ENCODE measurements at places on chromosomes 6 and 20. TPM values are rescaled to one million over a fixed set of nuclear protein-coding genes. Genes with fewer than 3 reads are reported as not detected.

GRCh38 chr6:119280668-119281067, 68.9 kb downstream of the MAN1A1 start:
- no peak for DNase-seq

DNA sequence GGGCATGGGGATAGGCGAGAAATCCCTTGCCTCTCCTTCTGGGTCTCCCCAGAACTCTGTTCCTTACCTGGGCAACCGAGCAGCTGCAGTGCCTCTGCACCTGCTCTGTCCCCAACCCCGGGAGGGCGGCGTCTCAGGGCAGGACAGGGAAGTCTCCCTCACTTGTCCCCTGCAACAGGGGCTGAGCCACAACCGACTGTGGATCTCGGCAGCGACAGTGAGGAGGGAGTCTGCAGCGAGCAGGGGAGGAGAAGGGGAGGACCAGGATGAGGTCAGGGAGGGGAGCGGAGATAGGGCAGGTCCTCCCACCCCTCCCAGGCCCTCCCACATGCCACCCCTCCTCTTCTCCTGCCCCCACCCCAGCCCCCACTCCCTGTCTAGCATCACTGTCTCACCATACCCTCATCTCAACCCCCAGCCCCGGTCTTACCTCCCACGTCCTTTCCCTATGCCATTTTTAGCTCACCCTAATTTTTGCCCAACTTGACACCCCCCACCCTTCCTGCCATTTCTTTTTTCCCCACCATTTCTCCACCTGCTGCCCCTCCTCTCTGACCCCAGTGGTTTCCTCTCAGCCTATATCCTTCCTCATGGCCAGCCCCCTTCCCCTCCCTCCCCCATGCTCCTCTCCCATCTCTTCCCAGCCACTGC, at the start of gene TNXB:
TNXB (minus strand) TSS at position 225 of the 651 bp plus-strand sequence. CDS start 11,140 bp downstream, outside the sequence.
- no peak for DNase-seq

DSP gene
- total RNA-seq: 0.11 TPM

PDE7B gene
- total RNA-seq: 0.42 TPM

- peak; percentile 86 for DNase-seq
Observed at GRCh38 chr20:25058051-25058846, at the start of gene ACSS1. TSS of gene ACSS1 (minus strand) at chr20:25058139. CDS start at chr20:25058102, 37 bp downstream.

GRCh38 chr6:47473791-47474346, 3.7 kb upstream of the CD2AP start:
- DNase-seq: no peak

DNA sequence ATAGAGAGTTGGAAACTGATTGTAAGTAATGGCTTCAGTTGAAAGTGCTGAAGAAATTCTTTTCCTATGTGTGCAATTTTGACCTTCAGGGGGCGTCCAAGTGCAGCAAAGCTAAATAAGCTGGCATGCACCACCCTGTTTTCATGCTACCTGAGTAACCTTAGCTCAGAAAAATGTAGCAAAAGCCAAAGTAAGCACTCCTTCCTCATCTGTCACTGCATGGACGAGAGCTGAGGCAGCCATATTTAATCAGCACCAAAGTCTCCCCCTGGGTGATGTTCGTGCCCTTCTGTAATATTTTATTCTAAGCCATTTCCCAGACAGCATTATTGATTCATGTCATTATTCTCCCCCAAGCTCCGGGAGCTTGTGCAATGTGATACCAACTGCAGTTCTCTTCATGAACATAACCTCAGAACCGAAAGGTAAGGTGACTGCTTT, 123.1 kb downstream of the RPS12 start:
- DNase-seq: no peak

GRCh38 chr6:147709396-147710272, 201.1 kb downstream of the SAMD5 start:
- DNase-seq: no peak

CCN5 gene
- total RNA-seq: not detected

CPNE5 gene
- total RNA-seq: 0.99 TPM

DNA sequence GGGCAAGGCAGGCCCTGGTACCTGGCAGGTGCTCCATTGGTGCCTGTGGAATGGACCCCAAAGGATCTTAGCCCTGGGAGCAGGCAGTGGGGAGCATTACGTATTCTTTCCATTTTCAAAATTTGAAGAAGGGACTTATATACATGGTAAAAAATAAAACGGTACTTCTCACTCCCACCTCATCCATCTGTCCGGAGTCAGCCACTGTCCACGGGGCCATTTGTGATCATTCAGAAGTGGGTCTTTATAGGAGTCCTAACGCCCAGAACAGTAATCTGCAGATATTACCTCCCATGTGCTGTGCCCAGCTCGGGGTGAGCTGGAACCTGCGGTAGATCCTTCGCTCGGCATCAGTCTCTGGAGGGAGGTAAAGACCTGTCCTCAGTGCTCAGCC, 110.4 kb downstream of the SYCP2 start:
- no peak for DNase-seq

All from activated naive CD8-positive, alpha-beta T cell treated with anti-CD3 and anti-CD28 coated beads, Interleukin-2, amount 10 ng/mL, durations not matched to agents 7 days and 5 days (primary cell).